ENCODE measurements at places on chromosomes 6 and 20.

GRCh38 chr20:46275091-46275490 is 33.2 kb downstream of the CDH22 start:
- no peak for DNase-seq

- no peak for DNase-seq
These were observed 4.7 kb downstream of the SLC16A10 start for GRCh38 chr6:111091987-111092386.

GRCh38 chr6:105442369-105442768 is 39.5 kb upstream of the PREP start:
- DNase-seq = no peak

- no peak for DNase-seq
These were observed 37.2 kb upstream of the TAF8 start for GRCh38 chr6:42013134-42013516.

GRCh38 chr6:32291543-32291942 is 67.7 kb upstream of the NOTCH4 start:
- DNase-seq = no peak

GRCh38 chr6:136084403-136084802 is 165.7 kb downstream of the MTFR2 start:
- DNase-seq = no peak

DNA sequence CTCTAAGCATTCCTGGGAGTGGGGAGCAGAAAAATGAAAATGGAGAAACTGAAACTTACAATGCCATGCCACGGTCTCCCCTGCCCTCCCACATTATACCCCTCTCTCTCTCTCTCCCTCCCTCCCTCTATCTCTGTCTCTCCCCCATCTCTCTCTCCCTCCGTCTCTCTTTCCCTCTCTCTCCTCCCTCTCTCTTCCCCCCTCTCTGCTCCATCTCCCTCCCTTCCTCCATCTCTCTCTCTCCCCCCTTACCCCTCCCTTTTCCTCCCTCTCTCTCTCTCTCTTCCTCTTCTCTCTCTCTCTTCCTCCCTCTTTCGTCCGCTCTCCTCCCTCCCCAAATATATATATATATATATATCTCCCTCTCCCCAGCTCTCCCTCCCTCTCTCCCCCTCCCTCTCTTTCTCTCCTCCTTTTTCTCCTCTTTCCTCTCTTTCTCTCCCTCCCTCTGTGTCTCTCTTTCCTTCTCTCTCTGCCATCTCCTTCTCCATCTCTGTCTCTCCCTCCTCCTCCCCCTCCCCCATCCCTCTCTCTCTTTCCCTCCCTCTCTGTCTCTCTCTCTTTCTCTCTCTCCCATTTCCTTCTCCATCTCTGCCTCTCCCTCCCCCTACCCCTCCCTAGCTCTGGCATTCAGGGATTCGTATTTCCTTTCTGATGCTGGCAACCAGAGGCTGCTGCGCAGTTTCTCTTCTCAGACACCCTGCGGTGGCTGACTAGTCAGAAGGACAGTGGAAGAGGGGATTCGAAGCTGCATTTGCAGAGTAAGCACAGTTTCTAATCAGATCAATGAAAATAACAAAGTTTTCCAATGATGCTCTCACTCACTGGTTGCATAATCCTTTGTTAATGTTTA is 13.9 kb upstream of the VAPB start:
- no peak for DNase-seq

DNA sequence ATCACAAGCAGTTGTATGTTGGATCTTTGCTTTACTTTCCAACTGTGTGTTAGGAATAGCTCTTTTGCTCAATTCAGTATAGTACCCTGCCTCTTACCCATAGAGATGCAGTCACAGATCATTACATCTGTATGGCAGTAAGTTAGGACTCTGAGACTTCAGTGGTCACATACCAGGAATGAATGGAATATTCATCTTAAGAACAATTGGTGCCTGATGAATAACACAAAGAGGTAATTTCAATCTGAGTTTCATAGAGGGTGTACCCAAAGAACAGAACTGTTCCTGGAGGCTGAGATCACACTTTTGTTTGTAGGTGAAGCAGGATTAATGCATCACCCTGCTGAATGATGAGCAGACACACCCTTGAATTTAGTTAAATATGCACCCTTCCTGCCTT is 28.7 kb upstream of the KIF13A start:
- DNase-seq = no peak

DNA sequence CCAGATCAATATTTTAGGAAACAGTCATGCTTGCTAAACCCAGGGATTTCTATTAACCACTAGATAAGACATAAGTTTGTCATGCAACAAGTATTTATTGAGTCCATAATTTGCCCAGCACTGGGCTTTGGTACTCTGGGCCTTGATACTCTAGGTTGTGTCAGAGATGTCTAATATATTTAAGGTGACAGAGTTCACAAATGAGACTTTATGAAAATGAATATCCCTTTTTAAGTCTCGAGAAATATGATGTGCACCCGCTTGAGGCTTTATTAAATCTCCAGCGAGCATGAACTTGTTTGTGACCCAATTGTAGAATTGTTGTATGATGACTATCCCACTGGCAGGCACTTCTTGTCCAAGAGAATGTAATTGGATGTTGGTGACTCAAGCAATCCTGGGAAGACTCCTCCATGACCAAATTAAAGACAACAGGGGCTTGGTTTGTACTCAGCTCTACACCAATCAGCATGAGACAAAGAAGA is 109.2 kb downstream of the ESR1 start:
- DNase-seq = no peak

DNA sequence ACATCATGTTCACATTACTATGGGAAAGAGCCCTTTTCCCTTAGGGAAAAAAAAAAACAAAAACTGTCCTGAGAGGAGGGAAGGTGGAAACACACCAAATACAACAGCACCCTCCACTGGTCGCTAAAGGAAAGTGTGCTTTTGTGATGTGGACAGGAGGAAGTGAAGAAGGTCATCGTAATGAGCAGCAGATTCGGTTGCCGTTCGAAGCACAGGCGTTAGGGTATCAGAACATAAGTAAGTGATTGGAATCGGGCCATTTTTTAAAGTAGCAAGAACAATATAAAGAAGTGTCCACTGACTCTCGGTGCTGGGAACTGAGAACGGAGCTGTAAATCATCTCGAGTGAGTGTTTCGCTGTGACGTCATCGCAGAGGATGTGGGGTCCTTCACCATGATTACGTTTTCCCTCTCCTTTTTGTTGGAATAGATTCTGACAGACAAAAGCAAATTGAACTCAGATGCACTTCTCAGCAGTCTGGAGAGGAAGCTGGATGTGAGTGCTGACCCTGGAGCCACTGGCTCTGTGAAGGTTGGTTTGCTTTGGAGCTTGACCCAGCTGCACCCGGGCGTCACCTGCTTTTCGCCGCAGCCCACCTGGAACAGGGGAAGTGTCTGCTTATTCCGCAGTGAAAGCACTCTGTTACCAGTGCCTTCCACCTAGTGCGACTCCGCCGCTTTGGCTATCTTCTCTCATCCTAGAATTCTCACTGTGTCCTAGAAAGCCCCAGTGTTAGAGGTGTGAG is 203.6 kb upstream of the GMDS start:
- DNase-seq = peak; percentile 26

- no peak for DNase-seq
These were observed at the start of gene PXDC1 for GRCh38 chr6:3751077-3751729. PXDC1 (minus strand) TSS chr6:3751713; CDS start chr6:3751531, 182 bp downstream.

DNA sequence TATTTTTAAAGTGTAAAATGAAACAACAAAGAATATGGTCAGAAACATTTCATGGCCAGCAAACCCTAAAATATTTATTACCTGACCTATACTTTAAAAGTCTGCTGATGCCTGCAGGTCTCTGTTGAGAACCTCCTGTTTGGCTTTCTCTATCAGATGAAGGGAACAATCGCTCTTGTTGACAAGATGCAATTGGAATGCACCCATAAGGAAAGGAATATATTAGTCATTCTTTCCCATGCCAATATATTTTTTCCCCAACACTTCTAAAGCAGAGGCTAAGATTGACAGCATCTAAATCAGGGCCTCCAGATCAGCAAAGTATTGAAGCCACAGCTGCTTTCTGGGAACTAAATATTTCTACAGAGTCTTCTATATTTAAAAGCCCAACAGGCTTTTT is 897.8 kb downstream of the EPHA7 start:
- no peak for DNase-seq

GRCh38 chr6:141309295-141309694 is 823.4 kb upstream of the GJE1 start:
- no peak for DNase-seq

DNA sequence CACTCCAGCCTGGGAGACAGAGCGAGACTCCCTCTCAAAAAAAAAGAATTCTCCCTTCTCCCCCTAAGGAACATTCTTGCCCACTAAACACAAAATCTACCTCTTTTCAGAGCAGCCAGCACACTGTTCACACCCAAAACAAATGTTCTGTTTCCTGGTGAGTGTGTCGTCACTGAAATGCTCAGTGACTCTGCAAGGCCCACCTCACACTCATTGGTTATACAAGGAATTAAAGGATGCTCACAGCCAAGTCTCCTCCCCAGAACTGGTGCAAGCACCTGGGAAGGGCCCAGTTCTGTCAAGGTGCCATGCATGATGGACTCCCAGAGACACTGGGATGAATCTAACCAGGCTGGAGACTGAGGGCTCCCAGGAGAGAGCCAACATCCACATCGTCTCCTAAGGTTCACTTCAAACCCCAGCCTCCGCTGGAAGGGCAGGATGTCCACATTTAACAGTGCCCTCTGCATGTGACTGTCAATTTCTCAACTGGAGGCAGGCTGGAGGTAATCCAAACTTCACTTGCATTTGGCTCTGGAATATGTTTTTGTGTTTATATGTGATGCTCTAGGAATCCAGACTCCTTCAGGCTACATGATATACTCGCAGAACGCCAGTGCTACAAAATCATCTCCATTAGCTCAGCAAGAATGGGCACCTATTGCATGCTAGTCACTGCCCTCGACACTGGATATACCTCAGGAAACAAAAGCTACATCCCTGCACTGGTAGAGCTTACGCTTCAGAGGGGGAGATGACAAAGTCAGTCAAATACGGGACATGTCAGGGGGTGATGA is 7.1 kb downstream of the RRBP1 start:
- DNase-seq = no peak

DNA sequence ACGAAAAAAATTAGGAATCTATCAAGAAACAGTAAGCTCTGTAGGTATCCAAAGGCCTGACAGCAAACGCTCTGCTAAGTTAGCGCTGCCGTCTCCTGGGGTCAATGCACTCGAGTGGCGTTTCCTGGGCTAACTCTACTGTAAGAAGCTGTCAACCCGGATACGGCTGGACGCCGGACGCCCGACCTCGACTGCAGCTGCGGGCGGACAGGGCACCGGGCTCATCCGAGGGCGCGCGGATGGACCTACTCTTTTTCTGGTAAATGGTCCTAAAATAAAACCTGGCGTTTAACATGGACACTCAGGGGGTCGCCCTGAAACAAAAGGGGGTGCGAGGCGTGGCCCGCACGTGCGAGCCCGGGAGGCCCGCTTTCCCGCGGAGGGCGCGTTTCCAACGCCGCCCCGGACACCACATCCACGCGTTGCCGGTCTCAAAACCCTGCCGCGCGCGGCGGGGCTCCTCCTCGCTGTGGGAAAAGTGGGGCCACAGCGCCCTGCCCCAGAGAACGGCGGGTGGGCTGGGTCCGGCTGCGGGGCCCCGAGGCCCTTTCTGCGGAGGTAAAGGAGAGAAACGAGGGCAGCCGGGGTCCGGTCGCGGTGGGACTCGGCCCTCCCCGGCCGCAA is 537 bp downstream of the TCP1 start:
- no peak for DNase-seq

- no peak for DNase-seq
These were observed 147.4 kb upstream of the SCGN start for GRCh38 chr6:25504661-25505060.
